Right lobe of liver (tissue), 6 donors: ENCODE measurements at places on chromosomes 3 and 15.

GRCh38 chr15:33934921-33935320 lies 33.4 kb upstream of the CHRM5 start:
- no peak for DNase-seq

- DNase-seq = no peak
These were observed 619 bp downstream of the EIF2AK4 start for GRCh38 chr15:39934397-39935071.

DNA sequence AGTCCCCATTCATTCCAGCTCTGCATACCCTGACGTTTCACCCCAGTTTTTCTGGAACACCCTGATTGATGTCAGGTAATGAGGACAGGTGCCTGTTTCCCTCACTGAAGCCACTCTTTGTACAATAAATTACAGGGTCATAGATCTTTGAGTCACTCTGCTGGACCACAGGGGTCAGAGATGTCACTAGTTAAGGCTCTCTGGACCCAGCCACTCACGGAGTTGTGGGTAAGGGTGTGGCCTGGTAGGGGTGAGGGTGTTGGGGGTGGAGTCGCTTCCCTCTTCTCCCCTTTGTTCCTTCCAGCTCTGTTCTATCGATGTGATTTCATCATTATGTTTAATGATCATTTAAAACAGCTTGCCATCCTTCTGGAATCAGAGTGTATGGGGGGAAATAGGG lies 512 bp downstream of the IQCF5 start:
- no peak for DNase-seq

GRCh38 chr3:4809922-4810321 lies 169.3 kb upstream of the BHLHE40 start:
- no peak for DNase-seq

GRCh38 chr3:109098079-109098644 lies 19.8 kb downstream of the MORC1 start:
- DNase-seq = no peak

GRCh38 chr3:107446706-107447105 lies 69.5 kb downstream of the CCDC54 start:
- no peak for DNase-seq

DNA sequence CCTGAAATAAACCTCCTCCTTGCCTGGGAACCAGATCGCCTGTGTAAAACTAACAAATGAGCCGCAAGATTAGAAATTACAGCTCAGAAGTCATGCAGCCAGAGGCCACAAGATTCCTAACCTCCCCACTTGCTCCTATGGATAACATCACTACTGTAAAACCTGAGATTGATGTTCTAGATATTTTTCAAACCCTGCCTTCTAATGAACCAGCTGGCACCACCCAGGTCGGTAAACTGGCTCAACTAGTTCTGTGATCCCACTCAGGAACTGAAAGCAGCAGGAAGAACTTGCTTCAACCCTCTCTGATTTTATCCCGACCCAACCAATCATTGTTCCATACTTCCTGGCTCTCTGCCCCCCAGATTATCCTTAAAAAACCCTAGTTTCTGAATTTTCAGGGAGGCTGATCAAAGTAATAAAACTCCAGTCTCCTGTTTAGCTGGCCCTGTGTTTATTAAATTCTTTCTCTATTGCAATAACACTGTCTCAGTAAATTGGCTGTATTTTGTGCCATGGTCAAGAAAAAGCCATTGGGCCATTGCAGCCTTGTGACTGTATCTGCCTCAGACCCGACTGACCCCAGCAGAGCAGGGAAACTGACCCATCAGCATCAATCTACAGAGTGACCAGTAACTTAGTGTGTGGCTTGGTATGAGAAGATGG lies 98.9 kb downstream of the RPLP1 start:
- no peak for DNase-seq

- DNase-seq = no peak
These were observed 70.1 kb upstream of the GLCE start for GRCh38 chr15:69090197-69090948.

- DNase-seq = no peak
These were observed 51.5 kb downstream of the PLCL2 start for GRCh38 chr3:16936233-16936632.

GRCh38 chr3:140994316-140994715 lies 52.7 kb downstream of the SLC25A36 start:
- DNase-seq = no peak
